ENCODE measurements at places on chromosomes 2 and 18.
A peak's percentile ranks its signal among the peaks of the same experiment; 100 is the strongest.

DNA sequence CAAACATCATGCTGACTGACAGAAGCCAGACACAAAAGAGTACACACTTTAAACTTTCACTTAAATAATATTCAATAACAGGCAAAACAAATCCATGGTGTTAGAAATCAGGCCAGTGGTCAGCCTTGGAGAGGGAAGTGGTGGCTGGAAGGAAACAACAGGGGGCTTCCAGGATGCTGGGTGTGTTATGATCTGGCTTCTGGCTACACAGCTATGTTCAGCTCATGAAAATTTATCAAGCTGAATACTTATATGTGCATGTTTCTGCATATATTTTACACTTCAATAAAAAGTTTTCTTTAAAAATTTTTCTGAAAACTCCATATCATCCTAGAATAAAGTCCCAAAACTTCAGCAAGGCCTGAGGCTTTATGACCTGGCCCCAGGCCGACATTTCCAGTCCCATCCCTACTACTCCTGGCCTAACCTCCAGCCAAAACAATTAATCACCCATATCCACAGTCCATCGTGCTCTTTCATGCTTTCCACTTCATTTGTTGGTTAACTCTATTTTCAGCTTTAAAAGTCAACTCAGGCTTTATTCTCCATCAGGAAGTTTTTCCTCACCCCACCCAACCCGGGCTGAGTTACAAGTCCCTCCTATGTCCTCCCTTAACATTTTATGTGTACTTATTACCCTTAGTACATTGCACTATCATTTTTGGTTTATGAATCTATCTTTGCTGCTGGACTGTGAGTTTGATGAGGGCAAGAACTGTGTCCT, 27.9 kb upstream of the SPTBN1 start:
- DNase-seq, result no peak

GRCh38 chr2:221517696-221518151, 54.4 kb downstream of the EPHA4 start:
- DNase-seq, result peak; percentile 72

DNA sequence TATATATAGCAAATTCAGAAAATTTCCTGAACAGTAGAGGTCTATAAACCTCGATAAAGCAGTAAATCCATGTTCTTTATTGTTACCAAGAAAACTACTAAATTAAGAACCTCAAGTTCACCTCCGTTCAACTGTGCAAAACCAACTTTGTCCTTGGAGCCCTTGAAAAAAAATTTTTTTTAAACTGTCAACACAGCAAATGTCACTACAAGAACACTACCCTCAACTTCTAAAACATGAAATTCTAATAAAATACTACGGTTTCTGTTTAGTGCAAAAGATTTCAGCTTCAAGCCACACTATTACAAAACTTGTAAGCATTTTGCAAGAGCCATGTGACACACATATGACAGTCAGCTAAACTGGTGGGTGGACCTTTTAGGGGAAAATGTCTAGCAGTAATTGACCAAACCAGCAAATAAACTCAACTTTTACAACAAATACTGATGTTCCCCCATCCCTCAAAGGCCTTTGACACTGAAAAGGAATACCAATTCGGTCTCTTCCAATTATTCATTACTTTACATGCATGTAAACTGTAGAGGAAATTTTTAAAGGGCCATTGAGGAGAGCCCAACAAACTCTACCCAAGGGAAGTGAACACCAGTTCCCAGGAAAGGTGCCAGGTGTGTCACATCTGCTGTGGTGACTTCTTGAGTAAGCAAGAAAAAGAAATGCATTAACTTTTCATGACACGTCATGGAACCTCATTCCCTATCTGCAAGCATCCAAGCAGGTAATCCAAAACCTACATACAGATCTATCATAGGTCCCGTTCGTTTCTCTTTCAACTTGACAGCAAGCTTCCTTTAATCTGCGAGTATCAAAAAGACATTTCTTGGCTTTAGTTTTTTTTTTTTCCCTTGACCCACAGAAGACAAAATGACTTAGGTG, 1.4 kb downstream of the RAB1A start:
- DNase-seq, result no peak

DNA sequence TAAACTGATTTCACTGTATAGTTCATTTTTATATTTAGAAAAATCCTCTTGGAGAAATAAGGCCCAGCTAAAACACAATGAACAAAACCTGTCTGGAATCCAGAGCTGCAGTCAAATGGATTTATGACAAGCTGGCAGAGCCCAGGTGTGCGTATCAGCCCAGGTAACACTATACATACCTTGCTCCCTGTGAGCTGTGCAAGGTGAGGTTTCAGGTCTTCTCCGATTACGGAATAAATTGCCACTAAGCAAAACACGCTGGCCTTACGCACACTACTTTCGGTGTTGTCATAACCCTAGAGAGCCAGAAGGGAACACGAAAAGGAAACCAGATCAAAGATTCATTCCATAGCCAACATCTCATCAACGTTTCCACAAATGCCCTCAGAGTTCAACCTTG, 61.9 kb upstream of the TFCP2L1 start:
- no peak for DNase-seq

DNA sequence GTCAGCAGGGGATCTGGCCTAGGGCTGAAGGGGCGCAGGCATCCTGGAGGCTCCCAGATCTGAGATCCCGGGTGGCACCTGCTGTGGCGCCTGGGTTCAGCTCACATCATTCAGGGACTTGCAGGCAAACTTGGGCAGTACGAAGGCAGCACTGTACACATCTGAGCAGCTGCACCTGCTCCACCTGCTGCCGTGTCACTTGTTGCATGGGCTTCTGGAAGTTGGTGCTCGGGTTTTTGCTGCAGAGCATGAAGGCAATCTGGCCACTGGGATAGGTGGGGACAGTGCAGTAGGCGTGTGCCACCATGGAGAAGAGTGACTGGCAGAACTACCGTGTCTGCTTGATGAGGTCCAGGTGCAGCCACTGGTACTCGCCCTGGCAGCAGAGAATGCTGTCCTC, 48.6 kb downstream of the UGGT1 start:
- DNase-seq, result no peak

DNA sequence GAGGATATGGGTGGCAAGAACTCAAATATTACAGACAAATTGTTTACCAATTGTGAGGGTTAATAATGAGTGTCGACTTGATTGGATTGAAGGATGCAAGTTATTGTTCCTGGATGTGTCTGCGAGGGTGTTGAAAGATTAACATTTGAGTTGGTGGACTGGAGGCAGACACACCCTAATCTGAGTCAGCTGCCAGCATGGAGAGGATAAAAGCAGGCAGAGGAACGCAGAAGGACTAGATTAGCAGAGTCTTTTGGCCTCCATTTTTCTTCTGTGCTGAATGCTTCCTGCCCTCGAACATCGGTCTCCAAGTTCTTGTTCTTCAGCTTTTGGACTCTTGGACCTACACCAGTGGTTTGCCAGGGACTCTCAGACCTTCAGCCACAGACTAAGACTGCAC, 1503.7 kb downstream of the LRP1B start:
- no peak for DNase-seq

DNA sequence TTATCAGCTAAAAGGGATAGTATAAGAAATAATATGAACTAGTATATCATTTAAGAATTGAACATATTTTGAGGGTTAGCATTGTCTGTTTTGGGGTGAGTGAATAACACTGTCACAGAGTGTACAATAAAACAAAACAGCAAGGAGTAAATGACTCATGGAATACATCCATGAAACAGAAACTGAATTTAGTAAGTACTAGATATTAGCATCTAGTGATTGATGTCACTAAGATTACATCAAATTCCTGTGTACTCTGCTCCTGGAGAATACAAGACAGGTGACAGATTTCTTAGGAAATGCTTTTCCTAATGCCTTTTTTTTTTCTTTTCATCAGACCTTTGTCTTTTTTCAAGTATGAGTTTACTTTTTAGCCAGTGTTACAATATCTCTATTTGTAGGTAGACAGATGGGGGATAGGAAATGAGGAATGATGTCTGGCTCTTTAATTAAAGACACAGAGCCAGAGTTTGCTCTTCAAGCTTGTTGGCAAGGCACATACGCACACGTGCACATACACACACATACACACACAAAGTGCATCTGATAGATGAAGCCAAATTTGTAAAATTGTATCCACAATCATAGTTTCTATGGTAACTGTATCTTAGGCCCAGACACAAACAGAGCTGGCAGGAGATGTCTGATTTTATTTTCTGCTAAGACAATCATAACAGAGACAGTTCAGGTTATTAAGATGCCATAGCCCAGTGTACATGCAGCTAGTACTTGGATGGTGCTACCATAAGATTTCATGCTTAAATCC, 138.2 kb upstream of the NRP2 start:
- no peak for DNase-seq

DNA sequence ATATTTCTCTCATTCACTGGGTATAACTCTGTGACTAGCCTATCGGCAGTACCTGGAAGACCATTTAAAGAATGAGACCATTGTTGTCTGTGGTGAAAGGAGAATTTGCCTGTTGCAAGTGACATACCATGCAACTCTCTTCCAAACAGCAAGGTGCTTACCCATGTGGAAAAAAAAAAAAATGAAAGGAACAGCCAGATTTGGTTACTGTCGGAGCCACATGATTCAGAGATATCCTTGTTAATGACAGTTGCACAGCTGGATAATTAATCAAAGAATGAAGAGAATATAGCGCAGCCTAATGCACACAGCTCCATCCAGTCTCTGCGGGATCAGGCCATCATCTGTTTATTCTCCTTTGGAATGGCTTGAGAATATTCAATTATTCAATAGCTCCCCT, 141.8 kb downstream of the HRH4 start:
- no peak for DNase-seq

- peak; percentile 77 for DNase-seq
These were observed 14.2 kb upstream of the CXCR4 start for GRCh38 chr2:136131961-136132824.

DNA sequence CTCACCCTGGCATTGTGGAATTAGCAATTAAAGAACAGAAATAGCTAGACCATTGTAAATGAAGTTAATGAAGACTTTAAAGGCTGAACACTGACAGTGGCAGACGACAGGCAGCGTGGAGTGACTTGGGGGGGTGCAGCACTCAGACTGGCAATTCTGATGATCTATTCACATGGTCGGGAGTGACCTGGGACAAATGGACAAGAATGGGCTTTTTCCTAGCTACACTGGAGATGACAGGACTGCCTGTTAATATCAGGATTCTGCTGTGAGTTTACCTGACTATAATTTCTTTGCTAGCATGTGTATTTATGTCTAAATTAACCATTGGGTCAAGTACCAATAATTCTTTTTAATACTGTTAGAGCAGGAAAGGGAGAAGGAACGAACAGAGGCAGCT, 199.6 kb downstream of the FBXO15 start:
- no peak for DNase-seq

- DNase-seq, result no peak
These were observed 476.1 kb downstream of the LPIN1 start for GRCh38 chr2:12222554-12222953.

DNA sequence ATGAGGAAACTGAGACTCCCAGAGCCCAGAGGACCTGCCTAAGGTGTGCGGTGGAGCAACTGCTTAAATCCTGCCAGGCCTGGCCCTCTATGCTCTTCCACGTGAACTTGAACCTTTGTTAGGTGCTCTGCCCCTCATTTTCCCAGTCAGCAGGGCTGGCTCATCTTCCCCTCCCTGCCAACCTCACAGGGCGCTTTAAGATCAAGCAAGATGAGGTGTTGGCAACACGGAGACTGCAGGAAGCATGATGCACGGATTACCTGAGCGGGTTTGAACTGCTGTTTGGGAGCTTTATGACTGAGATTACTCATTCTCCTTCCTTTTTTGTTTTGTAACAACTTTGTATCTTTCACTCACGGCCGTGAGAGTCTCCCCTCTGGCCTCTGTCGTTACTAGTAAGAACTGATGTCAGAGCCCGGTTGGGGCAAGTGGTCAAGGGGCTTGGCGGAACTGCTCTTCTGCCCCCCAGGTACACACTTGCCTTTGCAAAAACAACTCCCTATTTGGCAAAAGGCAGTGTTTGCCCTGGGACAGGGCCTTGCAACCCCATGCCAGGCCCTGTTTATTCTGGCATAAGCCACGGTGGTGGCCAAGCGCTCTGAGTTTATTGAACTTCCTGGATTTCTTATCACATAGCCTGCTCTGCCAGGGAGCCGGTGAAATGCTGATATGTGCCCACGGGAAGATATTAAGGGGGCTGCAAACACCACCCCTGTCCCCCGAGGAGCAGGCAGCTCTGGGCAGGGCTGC, 127.8 kb downstream of the INHBB start:
- no peak for DNase-seq

GRCh38 chr18:45355944-45356520, 259.2 kb upstream of the SLC14A2 start:
- DNase-seq, result no peak

- no peak for DNase-seq
These were observed 221.4 kb upstream of the TFPI start for GRCh38 chr2:187775651-187776050.

DNA sequence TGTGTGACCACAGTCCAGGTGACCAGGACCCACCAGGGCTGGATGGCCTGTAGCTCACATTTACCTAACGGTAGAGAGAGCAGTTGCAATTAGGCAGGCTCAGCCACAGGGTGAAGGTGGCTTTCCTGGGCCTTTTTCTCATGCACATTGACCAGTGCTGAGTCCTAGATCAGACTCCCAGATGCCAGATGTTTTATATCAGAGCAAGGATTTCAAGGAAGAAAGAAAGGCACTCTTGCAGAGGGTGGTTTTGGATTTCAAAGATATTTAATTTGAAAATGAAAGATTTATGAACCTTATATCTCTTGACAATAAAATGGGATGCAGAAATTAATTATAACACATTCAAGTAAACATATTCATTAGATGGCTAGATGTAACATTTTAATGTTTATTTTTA, 694.2 kb upstream of the GYPC start:
- DNase-seq, result no peak

DNA sequence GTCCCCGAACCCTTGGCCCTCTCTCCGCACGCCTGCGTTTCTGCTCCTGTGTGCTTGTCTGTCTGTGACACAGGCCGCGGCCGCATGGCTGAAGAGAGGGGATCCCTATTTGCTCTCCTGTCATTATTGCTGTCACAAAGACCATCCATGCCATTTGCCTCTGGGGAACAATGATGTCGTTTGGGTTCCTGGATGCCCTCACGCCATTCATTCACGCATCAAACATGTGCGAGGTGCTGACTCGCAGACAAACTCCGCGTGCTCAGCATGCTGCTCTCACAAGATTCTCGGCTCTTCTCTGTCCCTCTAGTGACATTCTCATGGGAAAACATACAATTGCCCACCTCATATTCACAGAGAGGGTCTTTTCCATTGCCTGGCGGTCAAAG, 67.8 kb downstream of the ASB1 start:
- peak; percentile 25 for DNase-seq
